ENCODE measurements at places on chromosomes 1 and 21.

DNA sequence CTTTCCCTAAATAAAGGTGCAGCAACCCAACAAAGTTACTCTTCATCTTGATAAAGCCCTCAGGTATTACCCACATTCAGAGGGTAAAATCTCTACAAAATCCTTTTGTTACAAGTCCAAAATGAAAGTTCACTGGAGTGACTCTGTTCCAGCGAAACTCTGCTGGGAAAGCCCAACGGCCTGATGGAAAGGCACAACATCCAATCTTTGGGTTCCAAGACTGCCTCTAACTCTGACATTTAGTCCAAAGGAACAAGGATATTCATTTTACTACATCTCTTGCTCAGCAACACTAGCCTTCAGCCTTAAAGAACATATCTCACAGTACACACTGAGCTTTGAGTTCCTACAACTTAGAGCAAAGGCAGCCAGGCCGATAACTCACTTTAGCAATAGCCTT, 42.1 kb downstream of the TGFBR3 start:
- DNase-seq = no peak

DNA sequence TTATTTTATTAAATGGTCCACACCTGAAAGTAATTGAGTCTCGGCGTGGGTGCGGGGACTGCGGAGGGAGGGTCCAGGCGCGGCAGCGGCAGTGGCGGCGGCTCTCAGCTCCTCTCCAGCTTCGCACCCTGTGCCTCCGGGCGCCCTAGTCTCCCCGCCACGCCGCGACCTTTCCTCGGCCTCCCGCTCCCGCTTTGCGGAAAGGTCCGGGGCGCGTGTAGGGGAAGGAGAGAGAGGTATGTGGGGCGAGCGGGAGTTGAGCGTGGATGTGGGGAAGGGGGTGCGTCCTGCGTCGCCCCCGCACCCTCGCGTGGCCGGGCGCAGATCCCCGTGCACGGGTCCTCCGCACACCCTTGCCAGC, 13.4 kb upstream of the ALX3 start:
- no peak for DNase-seq

DNA sequence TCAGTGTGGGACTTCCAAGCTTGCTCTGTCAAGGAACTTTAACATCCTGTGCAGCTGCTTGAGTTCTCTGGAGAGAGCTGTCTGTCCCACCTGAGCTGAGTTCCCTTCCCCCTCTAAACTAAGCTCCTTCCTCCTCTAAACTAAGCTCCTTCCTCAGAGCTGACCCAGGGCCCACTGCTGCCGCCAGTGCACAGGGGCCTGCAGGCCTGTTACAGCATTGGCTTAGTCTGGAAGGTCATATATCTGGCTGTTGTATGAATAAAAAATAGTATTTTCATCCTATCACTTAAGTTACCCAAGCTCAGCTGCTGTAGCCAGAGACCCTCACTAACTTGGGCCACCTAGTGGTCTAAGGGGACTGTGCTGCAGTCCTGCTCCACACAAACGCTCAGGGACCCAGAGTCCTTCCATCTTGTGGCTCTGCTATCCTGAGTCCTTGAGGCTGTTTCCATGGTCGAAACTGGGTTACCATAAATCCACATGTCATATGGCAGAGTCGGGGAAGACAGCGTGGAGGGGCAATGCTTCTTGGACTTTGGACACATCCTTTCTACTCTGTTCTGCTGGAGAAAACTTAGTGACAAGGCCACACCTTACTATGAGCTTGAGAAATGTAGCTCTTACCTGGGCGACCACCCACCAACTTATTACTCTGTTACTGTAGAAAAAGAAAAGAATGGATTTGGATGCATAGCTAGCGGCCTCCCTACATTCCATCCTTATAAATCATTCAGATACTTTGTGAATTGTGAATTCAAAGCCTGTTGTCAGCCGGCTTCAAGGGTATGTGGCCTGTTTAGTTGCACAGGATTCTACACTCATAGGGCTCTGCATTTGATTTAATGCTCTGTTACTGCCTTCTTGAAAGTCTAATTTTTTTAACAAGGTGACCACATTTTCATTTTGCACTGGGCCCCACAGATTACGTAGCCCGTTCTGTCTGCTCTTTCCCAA, 71.4 kb upstream of the GCLM start:
- DNase-seq = no peak

DNA sequence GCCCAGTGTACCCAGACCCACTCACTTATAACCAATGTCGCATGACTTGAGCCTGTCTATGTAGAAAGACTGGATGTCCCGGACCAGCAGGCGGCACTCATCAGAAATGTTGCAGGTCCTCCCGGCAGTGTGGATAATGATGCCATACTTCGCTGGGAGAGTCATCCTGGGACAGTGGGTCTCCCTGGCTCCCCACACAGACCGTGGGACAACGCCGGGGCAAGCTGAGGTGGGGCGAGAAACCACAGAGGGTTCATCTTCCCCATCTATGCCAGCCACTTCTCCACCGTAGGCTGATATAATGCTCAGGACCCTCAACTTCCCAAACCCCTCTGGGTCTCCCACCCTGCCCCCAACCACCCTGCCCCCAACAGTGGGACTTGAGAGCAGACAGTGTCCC, 8.3 kb downstream of the PGLYRP4 start:
- DNase-seq = no peak

- no peak for DNase-seq
These were observed 579.7 kb downstream of the PTPRC start for GRCh38 chr1:199218533-199218932.

DNA sequence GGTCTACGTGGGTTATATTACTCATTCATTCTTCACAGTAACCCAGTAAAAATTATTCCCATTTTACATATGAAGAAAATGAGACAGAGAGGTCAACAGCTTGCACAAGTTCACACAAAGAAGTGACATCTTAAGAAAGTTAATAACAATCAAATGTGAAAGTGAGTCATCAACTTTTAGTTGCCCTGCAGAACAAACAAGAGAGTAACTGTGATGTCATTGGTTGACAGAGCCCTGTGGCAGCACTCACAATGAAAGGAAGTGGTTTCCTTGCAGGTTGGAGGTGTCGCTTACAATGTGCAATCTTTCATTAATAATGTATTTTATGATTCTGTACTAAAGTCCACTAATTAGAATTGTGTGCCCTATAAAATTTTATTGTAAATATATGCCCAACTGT, 369.6 kb downstream of the RYR2 start:
- DNase-seq = peak; percentile 62

DNA sequence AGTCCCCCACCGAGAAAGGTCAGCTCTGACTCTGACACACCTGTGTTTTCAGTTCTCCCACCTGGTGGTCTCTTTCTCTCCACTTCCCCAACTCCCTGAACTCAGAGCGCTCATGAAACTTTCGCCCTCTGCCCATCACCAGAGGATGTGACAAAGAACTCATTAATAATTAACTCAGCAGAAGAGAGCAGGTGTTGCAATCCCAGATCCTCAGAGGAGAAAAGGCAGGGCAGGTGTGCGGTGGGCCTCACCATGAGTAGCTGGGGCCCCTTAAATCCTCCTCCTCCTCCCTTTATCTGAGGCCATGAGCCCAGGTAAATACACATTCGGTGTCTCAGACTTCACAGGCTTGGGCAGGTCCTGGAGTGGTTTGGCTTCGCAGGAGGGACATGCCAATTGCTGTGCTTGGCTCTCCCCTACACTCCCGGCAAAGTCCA, 1.7 kb upstream of the LAMB3 start:
- DNase-seq = no peak

DNA sequence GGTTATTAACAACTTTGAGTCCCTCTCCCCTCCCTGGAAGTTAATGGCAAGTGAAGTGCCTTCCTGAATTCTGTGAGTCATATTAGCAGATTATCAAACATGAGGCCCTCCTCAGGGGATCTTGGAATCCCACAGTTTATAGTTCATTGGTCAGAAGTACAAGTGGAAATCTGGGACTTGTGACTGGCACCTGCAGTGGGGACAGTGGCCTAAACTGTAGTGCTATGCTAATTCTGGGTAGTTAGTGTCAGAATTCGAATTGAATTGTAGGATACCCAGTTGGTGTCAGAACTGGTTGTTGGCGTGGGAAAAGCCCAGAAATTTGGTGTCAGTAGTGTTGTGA, 26.2 kb downstream of the ZYG11B start:
- no peak for DNase-seq

DNA sequence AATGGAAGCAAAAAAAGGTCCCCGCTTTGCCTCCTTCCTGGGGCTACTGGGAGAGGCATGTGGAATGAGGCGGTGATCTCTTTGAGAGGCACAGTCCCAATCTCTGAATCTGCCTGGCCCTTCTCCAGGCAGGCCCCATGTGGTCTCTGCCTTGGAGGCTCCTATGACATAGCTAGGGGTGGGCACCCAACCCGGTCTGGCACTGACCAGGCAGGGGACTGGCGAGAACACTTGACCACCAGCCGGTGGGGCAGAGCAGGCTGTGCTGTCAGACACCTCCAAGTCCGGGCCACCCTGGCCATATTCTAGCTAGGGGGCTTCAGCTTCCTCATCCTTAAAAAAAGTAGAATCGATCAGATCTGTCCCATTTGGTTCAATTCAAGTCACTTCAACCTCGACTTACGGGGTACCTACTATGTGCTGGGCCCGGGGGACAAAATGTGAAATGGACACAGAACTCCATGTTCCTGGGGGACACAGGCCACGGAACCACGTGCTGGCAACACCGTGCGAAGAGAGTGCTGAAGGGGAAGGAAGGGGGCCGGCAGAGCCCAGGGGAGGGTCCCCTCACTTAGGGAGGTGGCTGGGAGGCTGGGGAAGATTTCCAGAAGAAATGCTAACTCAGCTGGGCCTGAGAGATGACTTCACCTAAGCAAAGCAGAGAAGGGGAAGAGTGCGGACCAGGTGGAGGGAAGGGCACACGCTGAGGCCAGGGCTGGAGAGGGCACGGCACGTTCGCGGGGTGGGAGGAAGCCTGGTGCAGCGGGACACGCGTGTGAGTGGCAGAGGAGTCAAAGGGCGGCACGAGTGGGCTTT, 33.3 kb downstream of the HSPG2 start:
- no peak for DNase-seq

DNA sequence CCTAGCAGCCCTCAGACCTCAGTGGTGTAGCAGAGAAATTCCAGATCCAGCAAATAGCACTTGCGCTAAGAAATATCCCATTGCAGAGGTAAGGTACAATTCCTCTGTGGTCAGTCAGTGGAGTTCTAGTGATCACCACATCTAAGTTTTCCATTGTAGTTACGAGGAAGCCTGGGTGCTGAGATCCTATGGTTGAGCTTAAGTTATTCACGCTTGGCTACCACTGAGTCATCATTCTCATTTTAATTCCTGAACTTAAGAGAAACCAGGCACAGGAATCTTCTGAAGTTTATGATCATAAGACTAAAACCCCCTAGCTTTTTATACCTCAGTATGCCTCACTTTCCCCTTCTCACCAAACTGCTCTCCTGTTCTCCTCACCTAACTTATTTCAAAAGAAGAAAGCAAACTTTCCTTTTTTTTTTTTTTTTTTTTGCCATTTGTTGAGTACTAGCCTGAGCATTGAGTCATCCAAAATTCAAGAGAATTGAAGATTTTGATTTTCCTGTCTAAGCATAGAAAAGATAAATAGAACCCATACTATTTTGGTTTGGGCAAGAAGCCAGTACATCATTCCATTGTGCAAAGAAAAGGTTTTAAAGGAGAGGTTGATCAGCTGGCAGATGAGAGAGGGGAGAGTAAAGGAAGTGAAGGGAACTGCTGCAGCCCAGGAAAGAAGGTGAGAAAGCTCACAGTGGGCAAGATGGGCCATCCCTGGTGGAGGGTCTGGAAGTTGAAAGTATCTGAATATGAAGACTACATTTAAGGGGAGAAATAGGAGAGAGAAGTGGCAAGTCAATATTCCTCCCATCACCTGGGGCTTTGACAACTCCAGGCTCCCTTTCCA, 39.9 kb downstream of the SERBP1 start:
- no peak for DNase-seq

DNA sequence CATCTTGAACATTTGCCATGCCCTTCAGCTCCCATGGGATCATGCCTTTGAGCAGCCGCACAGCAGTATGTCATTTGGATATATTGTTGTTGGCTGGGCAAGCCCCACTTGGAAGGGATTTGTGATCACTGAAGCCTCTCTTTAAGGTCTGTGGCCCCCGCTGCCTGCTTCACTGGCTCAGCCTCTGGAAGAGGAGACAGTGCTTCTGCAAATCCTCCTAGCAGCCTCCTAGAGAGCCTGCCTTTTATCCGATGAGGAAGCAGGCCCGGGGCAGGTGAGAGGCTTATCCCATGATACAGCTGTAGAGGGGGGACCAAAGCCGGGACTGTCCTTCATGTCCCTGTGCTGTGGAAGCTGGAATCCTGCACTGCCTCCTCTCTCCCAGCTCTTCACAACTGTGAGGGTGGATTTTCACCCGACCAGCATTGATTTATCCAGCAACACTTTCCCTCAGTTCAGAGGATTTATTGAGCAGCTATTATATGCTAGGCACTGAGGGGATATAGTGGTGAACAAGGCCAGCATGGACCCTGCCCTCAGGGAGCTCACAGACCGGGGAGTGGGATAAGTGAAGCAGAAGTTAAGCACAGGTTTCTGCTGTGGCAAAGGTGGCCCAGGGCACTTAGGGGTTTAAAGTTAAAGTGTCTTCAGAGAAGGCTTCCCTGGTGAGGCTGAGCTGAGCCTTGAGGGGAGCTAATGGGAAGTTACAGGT, 3.9 kb downstream of the TMEM61 start:
- DNase-seq = no peak

- DNase-seq = no peak
These were observed 7.6 kb upstream of the CTTNBP2NL start for GRCh38 chr1:112388436-112388835.

- DNase-seq = peak; percentile 37
These were observed 285.3 kb upstream of the C1orf105 start for GRCh38 chr1:172135076-172135672.

- no peak for DNase-seq
These were observed 2.7 kb downstream of the FCER1G start for GRCh38 chr1:161217831-161218230.

DNA sequence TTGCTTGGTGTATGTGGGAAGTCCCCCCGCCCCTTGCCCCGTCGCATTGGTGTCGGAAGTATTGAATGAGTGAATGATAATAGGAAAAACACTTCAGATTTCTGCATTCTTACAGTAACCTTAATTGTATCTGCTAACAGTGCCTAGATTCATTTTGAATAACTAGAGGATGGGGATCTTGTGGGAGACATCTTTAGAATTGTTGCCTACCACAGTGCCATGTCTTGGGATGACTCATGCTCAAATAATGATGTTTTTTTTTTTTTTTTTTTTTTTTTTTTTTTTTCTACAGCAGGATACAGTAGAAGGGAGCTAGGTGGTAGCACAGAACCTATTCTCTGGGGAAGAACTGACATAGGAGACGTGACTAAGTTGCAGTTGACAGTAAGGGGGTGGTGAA, 237.9 kb downstream of the USP25 start:
- no peak for DNase-seq

DNA sequence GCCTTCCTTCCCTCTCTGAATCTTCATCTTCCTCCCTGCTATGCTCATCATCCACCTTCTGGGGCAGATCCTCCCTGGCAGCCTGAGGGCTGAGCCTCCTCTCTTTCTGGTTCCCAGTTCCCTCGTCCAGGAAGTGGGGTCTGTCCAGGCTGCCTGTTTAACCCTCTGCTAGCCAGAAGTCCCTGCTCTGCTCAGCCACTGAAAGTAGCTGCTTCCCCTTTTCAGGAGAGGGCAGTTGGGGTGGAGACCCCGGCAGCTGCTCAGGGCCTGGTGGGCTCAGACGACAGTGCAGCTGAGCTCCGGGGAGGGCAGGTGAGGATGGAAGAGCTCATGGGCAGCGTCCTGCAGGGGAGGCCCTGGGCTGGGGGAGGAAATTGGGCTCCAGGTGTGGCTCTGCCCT, 43.1 kb upstream of the ETV3 start:
- no peak for DNase-seq
